ENCODE measurements at places on chromosomes 2 and 18.

GRCh38 chr18:44508474-44508873 is 172.2 kb upstream of the SETBP1 start:
- no peak for DNase-seq

DNA sequence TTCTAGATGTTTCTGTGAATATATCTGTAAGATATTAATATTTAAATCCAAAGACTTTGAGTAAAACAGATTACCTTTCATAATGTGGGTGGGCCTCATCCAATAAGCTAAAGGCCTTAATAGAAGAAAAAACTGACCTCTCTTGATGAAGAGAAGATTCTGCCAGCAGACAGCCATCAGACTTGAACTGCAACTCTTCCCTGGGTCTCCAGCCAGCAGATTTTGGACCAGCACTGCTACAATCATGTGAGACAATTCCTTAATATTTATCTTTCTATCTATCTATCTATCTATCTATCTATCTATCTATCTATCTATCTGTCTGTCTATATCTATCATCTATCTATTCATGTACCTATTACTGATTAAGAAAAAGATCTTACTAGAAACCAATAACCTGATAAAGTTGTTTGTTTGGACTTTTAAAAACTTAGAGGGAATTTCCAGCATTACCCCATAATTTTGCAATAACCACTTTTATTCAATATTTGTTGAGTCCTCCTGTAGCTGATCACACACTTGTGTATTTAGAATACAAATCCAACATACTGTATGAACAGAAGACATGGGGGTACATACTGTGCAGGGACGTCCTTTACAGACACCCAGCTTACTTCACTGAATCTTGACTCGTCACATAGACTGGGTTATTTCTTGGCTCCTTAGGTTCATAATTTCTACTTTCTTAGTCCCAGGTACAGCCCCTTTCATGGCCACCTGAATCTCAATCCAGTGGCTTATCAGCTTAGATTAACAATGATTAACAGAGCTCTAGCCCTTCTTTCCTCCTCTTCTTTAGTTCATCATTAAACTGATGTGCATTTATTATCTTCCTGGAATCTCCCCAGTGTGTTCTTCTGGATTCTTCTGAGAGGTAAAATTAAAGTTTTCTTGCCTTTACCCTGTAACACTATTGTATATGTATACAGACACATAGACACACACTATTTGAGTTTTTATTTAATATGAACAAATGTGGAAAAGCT is 27.2 kb upstream of the STAT4 start:
- DNase-seq = no peak

DNA sequence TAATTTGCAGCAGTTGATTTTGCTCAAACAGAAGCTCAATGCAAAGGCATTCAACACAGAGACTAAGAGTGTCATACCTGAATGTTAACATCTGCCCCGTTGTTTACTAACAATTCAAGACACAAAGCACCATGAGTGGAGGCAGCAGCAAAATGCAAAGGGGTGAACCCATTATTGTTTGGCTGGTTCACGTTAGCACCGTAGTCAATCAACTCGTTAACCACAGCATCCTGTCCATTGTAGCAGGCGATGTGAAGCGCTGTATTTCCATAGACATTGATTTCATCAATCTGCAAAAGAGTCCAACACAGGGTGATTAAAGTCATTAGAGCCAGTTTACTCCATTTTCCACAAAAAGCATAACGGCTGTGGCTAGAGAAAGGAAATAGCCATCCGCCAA is 189.3 kb downstream of the ANKRD44 start:
- no peak for DNase-seq

GRCh38 chr18:66900837-66901236 is 296.9 kb upstream of the CDH19 start:
- DNase-seq = no peak

GRCh38 chr2:30778611-30779010 is 28.6 kb downstream of the CAPN13 start:
- no peak for DNase-seq

- DNase-seq = no peak
These were observed 272.8 kb downstream of the TWIST2 start for GRCh38 chr2:239120664-239121063.

- no peak for DNase-seq
These were observed 36.0 kb downstream of the RBMS1 start for GRCh38 chr2:160457588-160457987.
